NCI-H2171 treated with DMSO at 0.1 percent for 48 hours (cell line): ENCODE measurements at places on chromosomes 5 and 9.
A peak's percentile ranks its signal among the peaks of the same experiment; 100 is the strongest.

- DNase-seq = no peak
Measured at GRCh38 chr5:113357696-113358476, 76.9 kb downstream of the TSSK1B start.

GRCh38 chr9:122370869-122371755, at the start of gene PTGS1:
PTGS1 (plus strand) TSS chr9:122371024; CDS start chr9:122371085, 61 bp downstream.
- DNase-seq = peak; percentile 58

- DNase-seq = no peak
Measured at GRCh38 chr5:92849756-92850155, 731.3 kb downstream of the NR2F1-AS1 start.

GRCh38 chr9:128824911-128825310, 4.7 kb downstream of the SPOUT1 start:
- no peak for DNase-seq

GRCh38 chr9:134338394-134339182, 12.3 kb downstream of the RXRA start:
- no peak for DNase-seq

DNA sequence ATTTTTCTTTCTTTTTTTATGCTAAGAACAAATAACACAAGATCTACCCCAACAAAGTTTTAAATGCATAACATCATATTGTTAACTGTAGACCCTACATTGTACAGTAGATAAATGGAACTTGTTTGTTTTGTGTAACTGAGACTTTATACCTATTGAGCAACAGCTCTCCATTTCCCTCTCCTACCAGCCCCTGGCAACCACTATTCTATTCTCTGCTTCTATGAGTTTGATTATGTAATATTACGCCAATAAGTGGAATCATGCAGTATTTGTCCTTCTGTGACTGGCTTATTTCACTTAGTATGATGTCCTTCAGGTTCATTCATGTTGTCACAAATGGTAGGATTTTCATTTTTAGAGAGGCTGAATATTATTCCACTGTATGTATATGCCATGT, 308.2 kb upstream of the PRR16 start:
- DNase-seq = no peak

- no peak for DNase-seq
Measured at GRCh38 chr5:87183896-87184295, 83.8 kb upstream of the RASA1 start.

DNA sequence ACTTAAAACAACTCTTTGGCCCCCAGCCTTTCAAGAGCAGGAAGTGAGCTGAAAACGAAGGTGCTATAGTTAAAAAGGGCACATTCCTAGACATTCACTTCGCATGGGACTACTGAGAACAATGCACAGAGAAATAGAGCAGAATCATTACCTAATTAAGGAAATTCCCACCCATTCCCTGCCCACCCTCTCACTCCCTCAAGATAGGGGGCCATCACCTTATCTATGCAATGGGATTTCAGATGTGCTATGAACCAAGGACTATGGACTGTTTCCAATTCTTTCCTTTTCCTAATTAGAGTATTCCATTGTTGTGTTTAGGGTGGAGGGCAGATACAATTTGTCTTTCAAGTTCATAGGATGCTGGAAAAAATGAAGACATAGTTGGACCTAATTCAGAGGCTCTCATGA, 476.8 kb downstream of the CETN3 start:
- DNase-seq = no peak

DNA sequence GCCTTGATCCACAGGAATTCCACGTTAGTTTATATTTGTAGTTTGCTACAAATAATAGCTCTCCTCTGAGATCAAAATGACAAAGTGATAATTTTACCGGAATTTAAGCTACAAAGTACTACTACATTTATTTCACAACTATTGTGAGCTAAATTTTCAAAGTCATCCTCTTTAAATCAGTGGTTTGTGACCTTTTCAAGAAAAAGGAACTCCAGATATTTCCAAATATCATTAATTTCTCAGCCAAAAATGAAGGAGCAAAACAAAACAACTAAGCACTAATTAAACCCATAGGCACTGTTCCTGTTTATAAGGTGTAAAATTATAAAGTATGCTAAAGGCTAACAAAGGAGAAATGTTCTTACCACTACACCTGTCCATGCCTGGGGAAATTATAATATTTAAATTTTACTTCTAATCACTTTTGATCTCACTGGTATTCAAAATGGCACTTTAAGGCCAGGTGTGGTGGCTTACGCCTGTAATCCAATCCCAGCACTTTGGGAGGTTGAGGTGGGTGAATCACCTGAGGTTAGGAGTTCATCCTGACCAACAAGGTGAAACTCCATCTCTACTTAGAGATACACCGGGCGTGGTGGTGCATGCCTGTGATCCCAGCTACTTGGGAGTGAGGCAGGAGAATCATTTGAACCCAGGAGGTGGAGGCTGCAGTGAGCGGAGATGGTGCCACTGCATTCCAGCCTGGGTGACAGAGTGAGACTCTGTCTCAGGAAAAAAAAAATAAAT, 77.5 kb downstream of the CEMIP2 start:
- DNase-seq = no peak

DNA sequence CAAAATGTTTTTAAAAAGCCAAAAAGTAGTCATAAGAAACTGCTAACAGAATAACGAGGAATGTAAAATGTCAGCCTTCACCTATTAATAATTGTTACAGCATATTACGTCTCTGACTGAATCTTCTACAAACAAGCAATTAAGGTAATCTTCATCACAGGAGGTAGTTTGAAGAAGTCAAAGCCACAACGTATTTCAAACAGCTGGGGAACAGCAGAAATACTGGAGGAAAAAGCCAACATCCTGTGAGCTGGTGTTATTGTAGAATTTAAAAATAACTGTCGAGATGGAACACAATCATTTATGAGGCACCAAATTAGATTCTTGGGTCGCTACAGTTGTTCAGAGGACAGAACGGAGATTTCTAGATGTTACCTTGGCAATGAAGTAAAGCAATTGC, 450.5 kb downstream of the AGTPBP1 start:
- DNase-seq = no peak

DNA sequence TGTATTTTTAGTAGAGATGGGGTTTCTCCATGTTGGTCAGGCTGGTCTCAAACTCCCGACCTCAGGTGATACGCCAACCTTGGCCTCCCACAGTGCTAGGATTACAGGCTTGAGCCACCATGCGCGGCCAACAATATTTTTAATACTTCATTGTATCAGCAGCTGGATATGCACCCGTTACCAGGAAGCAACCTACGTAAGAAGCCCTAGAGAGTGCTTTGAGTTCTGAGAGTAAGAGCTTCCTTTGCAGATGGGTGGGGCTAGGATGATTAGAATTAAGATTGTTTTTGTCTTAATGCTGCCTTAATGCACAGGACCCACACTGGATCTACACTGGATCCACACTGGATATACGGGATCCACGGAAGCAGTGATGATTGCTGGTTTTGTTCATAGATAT, 123.9 kb upstream of the ABCA1 start:
- DNase-seq = no peak

- no peak for DNase-seq
Measured at GRCh38 chr5:39648848-39649227, 224.1 kb upstream of the DAB2 start.

GRCh38 chr5:5456858-5457257, 34.4 kb downstream of the ICE1 start:
- no peak for DNase-seq

DNA sequence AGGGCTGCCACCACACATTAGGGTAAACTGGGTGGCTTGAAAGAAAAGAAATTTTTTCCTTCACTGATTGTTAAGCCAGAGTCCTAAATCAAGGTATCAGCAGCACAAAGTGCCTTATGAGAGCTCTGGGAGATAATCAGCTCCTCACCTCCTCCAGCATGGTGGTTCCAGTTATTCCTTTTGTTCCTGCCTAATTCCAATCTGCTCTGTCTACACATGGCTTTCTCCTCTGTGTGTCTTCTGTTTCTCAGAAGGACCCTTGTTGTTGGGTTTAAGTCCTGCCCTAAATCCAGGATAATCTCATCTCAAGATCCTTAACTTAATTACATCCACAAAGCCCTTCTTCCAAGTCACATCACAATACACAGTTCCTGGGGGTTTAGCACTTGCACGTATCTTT, 1352.0 kb upstream of the CDH9 start:
- DNase-seq = no peak

- no peak for DNase-seq
Measured at GRCh38 chr9:25960178-25960577, 281.9 kb upstream of the TUSC1 start.

DNA sequence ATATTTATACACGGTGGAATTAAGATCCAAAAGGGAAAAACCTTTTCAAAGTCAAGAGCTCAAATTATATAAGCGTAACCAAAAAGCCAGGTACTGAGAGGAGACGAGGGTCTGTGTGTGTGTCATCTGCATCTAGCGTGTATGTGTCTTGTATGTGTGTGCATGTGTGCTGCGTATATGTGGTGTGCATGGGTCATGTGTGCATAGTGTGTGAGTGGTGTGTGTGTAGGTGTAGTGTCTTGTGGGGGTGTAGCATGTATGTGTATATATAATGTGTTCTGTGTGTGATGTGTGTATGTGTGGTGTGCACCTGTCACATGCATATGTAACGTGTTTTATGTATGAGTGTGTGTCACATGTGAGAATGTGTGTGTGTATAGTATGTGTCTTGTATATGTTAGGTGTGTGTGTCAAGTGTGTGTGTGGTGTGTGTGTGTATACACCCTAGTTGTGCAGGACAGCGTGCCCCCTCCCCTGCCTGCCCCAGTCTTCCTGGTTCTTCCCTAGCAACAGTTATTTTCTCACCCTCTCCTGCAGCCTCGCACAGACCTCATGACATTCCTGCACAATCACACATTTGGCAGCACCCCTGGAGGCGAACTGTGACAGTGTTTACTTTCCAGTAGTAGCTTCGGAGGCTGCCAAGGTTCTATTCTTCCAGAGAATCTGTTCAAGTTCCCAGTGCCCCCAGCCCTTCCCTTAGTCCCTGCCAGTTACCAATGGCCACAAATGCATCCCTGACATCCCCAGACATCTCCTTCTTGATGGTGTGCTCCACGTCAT, 27.1 kb upstream of the TNIP1 start:
- no peak for DNase-seq

DNA sequence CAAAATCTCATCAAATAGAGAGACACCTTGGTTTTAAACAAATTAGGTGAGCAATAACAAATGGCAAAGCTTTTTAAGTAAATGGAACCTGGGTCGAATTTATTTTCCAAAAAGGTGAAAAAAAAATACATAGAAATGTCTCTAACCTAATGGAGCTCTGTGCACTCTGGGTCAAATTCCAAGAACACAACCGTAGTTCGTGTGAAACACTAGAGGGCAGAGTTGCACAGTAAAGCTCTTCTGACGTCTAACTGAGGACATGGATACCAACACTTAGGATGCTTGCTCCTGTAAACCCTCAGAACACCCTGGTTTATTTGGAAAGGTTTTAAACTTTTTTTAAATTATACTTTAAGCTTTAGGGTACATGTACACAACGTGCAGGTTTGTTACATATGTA, 18.9 kb downstream of the MARCHF11 start:
- DNase-seq = peak; percentile 82

DNA sequence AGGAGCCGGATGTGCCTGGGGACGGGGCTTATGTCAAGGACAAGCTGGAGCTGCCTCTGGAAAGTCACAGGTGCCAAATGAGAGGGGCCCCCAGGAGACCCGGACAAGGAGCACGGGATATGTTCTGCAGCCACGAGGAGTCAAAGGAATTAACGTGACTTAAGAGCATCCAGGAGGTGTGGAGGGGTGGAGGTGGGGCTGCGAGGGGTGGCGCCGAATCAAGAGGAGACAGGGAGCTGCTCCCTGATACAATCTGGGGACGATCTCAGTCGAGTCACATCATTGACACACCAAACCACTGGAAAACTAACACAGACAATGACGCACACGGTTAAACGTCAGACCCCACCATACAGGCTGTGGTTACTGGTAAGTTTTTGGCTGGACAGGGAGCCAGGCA, 10.4 kb downstream of the CCDC127 start:
- DNase-seq = no peak

- DNase-seq = no peak
Measured at GRCh38 chr5:33595303-33595702, 154.5 kb downstream of the TARS1 start.

GRCh38 chr5:41408676-41409443, 101.5 kb downstream of the PLCXD3 start:
- no peak for DNase-seq

DNA sequence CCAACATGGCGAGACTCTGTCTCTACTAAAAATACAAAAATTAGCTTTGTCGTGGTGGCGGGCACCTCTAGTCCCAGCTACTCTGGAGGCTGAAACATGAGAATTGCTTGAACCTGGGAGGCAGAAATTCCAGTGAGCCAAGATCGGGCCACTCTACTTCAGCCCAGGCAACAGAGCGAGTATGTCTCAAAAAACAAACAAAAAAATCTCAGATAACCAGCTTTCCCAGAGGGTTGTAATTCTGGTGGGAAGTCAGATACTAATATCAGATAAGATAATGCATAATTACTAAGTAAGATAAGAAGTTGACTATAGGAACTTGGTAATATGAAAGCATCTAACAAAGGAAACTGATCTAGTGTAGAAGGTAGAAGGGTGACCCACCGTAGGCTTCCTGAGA, 60.6 kb downstream of the PCDH1 start:
- no peak for DNase-seq

- no peak for DNase-seq
Measured at GRCh38 chr5:157188270-157188669, 7.6 kb downstream of the ITK start.

GRCh38 chr5:62575489-62575888, 3.1 kb upstream of the LRRC70 start:
- no peak for DNase-seq

- DNase-seq = no peak
Measured at GRCh38 chr5:91228188-91228587, 154.9 kb downstream of the ARRDC3 start.

DNA sequence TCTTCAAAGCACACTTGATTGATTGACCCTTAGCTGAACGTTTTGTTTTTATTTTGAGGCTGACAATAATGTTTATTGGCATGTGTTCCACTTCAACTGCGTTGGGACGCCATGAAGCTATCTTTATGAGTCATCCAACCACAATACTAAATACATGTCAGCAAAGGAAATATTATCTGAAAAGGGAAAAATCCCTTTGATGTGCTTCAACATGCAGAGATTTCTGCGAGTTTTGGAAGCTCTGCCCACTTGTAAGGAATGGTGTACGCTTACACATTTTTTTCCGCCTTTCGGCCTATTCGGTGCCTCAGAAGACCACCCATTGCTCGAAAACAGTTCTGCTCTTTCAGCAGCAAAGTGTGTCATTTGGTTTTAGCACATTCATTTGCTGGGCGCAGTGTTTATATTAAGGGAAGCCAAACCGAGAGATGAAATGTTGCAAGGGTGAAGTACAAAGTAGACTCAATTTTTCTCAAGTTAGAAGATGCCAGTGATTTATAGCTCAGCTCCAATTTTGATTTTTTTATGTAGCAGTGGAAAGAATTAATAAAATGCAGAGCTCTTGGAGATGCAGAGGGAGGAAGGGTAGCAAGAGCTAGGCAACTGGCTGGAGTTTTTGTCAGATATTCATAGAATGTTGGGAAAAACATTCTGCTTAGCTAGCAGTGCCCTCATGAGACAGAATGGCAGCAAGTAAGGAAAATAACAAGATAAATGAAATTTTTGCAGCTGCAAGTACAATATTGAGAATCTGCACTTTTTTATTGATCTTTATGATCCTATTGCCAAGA, 68.9 kb downstream of the PRDM6 start:
- no peak for DNase-seq

GRCh38 chr9:12813960-12814876, 39.4 kb downstream of the LURAP1L start:
- no peak for DNase-seq

- DNase-seq = no peak
Measured at GRCh38 chr9:114511978-114512874, 7.0 kb upstream of the WHRN start.

- DNase-seq = no peak
Measured at GRCh38 chr9:137128862-137129455, 10.0 kb upstream of the GRIN1 start.

GRCh38 chr5:155368490-155368889, 354.9 kb downstream of the KIF4B start:
- no peak for DNase-seq
